Renal cortical epithelial cell (primary cell): ENCODE measurements at places on chromosomes 12 and 14. TPM values are rescaled to one million over a fixed set of nuclear protein-coding genes. Genes with fewer than 3 reads are reported as not detected.

Gene DENND5B
- total RNA-seq: 9.2 and 23.9 TPM in 2 replicates

GRCh38 chr12:113758165-113758924, 207.8 kb downstream of the RBM19 start:
- DNase-seq: no peak

- no peak for DNase-seq
These were observed 4.8 kb upstream of the LGMN start for GRCh38 chr14:92753250-92753649.

GRCh38 chr12:16385782-16386646, 38.6 kb downstream of the MGST1 start:
- DNase-seq: peak; percentile 71

Gene GPD1
- 0.69 and 0.70 TPM in 2 replicates for total RNA-seq

Gene INSM2
- total RNA-seq: 0.05 TPM in 1 of 2 replicates, not detected in the other

DNA sequence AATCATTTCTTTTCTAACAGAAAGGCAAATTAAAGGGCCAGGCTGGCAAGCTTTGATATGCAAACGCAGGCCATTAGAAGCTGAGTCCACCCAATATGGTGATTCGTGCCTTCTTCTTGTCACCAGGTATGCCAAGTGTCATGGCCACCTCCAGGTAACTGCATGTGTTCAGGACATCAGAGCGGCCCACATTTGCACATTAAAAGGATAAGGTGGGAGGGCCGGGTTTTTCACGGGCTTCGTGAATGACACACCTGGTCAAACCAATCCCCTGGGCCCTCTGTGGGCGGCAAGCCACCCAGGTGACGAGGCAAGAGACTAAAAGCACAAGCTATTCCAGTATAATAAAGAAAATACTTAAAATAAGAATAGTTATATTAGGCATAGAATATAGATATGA, 75.9 kb upstream of the TSPAN11 start:
- DNase-seq: no peak

Gene MYF6
- total RNA-seq: 0.52 TPM in 1 of 2 replicates, not detected in the other

GRCh38 chr12:78864870-78865463, 393 bp downstream of the SYT1 start:
- no peak for DNase-seq

DNA sequence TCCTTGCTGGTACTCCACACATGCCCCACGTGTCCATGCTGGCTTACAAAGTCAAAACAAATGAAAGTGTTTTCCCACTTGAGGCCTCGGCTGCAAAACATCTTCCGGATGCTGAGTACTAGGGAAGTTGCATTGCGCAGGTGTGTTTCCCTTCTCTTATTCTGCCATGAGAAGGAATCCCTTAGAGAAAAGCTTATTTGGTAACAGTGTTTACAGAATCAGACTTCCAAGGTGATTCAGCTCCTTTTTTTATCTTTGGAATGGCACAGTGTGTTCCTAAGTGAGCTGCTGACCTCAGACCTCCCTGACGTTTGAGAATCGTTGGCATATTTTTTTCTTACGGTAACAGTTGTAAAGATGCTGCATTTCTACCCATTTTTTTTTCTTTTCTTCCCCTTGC, 211.3 kb downstream of the ESR2 start:
- DNase-seq: peak; percentile 42

- DNase-seq: no peak
These were observed 218.6 kb downstream of the KIF26A start for GRCh38 chr14:104356738-104357688.

Gene HSPB8
- total RNA-seq: 62.0 and 125 TPM in 2 replicates

DNA sequence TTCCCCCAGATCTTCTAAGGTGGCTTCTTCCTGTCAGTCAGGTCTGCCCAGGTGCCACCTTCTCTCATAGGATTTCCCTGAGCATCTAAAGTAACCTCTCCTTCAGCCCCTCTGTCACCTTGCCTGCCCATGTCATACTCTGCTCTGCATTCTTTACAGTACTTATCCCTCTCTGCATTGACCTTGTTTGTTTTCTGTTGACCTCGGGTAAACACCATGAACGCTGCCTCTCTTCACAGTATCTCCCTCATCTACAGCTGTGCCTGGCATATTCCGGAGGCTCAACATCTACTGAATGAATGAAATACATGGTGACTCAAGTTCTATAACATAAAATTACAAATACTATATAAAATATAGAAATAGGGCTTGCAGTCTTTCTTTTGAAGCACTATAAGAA, 10.1 kb upstream of the PPM1A start:
- no peak for DNase-seq

Gene AQP6
- not detected in 2 replicates for total RNA-seq

DNA sequence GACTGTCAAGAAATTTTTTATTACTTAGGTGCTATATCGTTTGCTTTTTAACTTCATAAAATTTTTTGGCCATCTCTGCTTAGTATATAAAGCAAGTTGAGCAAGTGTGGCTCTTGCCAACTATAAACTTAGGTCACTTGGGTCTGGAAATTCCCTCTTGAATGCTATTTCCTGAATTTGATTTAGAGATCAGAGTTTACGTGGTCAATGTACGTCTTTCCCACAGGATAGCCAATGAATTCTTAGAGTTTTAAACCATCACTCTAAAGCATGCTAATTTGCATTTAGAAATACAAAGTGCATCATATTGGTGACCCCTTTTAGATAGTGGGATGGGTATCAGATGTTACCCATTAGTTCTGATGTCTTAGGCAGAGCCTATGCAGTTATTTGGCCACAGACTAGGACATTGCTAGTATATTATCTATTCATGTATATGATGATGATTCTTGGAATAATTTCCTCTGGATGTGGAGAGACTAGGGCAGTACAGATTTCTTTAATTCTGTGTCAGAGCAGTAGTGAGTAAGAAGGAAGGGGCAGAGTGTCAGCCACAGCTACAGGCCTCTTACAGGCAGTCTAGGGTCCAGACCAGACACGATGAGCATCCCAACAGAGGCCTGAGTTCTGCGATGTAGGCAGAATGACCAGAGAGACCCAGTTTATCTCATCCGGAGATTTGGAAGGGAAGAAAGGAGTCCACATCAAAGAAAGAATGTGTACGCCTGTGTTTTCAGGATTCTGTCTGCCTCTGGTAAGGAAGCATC, 30.3 kb downstream of the SCN8A start:
- no peak for DNase-seq

DNA sequence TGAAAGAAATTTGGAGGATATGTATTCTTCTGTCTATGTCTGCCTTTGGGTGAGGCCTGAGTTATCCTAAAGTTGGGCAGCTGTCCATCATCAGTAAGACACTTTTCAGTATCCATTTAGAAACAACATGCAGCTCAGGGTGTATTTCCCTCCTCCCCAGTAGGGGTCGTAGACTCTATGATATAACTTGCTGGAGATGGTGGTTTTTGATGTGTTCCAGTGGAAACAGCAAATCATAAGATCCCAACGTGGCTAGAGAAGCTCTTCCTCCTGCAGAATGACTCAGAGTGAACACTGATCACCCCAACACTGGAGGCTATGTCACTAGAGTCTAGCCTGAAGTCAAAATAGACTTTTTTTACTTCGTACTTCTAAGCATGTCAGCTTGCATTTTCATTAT, 331.6 kb upstream of the STXBP6 start:
- no peak for DNase-seq

- DNase-seq: peak; percentile 84
These were observed 48.3 kb downstream of the TTLL5 start for GRCh38 chr14:75709207-75709812.

- DNase-seq: peak; percentile 94
These were observed 107.1 kb downstream of the GPR135 start for GRCh38 chr14:59358102-59358501.

DNA sequence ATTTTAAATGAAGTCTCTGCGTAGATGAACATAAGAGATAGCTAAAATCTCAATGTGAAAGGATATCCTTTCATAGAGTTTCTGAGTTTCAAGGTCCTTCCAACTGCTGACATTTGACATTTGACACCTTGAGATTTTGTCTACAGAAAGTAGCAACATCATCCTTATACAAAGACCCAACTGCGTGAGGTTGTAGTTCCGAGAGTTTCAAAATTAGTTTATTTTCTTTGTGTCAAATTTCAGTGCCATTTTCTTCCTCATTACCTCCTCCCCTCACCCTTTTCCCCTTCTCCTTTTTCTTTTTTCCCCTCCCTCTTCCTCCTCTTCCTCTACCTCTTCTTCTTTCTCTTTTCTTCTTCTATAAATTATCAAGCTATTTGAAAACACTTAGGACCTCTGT, 26.9 kb upstream of the BATF start:
- DNase-seq: no peak

Gene C14orf132
- 0.87 and 22.5 TPM in 2 replicates for total RNA-seq

DNA sequence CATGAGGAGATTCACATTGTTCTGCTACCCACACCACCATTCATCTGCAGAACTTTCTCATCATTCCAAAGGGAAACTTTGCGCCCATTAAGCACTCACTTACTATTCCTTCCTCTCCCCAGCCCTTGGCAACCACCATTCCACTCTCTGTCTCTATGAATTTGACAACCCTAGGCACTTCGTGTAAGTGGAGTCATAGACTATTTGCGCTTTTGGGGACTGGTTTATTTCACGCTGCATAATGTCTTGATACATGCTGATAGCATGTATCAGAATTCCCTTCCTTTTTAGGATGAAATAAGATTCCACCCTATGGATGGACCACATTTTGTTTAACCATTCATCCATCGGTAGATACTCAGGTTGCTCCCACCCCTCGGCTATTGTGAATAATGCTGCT, 4.5 kb upstream of the EML1 start:
- no peak for DNase-seq

DNA sequence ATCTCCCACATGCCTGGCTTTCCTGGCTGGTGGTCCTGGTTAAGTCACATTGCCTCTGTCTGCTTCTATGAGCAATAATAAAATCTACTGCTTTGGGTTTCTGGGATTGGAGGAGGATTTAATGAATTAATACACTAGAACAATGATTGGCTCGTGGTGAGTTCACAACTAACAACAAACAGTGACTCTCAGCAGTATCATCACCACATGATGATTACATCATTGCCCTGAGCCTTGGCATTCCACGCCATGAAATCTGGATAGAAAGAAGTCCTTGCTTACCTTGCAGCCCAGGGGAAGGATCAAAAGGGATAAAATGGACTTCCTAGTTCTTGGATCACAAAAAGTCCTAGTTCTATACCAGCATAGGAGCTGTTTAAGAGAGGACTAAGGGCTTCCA, 1069.0 kb downstream of the VRK1 start:
- DNase-seq: no peak

DNA sequence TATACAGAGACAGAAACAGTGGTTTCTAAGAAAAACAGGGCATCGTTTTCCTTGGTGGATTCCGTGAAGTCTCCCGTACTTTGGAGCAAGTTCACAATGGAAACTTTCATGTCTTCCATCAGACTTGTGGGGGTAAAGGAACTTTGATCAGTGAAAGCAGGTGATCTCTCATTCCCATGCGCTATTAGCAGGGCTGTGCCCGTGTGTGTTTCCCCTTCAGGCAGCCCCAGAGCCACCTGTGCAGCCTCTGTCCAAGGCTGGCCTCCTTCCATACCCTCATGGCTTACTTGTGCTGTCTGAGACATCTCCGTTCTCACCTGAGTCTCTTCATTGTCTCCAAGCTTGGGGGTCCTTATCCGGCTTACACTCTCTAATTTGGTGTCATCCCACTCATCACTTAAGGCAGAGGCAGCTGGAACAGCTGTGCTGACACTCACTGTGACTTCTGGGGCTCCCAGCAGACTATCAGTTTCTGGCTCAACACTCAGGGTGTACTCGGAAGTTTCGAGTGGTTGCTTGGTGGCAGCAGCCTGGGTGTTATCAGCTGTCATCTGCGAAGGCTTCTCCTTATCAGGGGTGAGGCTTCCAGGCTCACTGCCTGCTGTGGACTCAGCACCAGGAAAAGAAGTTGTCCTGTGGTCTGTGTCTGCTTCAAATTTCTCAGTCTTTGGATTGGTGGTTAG, 13.8 kb downstream of the ARMH4 start:
- DNase-seq: no peak

- no peak for DNase-seq
These were observed 200.2 kb upstream of the RBM19 start for GRCh38 chr12:114166362-114166761.

- no peak for DNase-seq
These were observed 276.7 kb upstream of the SRRM4 start for GRCh38 chr12:118704527-118705241.

GRCh38 chr14:32657081-32657480, 281.6 kb upstream of the NPAS3 start:
- DNase-seq: peak; percentile 92

Gene ABCC9
- total RNA-seq: 0.40 and 1.7 TPM in 2 replicates

Gene RFX4
- total RNA-seq: not detected in 2 replicates

Gene FAM186B
- 0.30 and 0.35 TPM in 2 replicates for total RNA-seq

Gene CLEC4C
- not detected in 2 replicates for total RNA-seq

DNA sequence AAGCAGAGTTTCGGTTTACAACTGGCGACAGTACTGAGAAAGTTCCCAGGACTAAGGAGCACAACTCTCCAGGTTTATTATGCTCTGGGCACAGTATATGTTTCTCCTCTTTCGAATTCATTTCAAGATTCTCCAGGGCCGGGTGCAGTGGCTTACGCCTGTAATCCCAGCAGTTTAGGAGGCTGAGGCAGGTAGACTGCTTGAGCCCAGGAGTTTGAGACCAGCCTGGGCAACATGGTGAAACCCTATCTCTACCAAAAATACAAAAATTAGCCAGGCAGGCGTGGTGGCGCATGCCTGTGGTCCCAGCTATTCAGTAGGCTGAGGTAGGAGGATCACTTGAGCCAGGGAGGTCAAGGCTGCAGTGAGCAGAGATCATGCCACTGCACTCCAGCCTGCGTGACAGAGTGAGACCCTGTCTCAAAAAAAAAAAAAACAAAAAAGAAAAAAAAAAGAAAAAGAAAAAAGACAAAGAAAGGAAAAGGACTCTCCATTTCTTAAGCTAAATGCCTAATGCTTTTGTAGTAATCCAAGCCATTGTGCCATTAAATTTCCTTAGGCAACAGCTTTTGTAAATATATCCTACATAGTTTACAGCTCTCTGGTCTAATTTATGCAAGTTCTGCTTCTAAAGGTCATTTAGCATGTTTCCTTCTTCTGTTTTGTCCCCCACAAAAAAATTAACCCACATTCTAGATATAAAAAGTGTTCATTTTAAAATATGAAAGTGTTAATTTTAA, 34.8 kb downstream of the ATL1 start:
- no peak for DNase-seq

DNA sequence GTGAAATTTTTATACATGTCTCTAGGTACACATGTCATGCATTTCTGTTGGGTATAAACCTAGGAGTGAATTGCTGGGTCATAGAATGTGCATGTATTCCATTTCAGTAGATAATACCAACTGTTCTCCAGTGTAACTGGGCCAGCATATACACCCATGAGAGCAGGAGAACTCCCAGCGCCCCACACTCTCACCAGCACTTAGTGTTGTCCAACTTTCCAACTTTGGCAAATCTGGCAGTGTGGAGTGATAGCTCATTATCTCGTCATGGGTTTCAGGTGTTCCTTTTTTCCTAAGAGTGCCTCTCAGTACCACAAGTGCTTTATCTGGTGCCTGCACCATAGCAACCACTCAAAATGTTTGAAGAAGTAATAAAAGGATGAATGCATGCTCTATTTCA, 40.1 kb downstream of the NGB start:
- DNase-seq: no peak

GRCh38 chr12:126424696-126425095, 1359.5 kb downstream of the AACS start:
- DNase-seq: no peak

- no peak for DNase-seq
These were observed 65.1 kb upstream of the SRSF5 start for GRCh38 chr14:69701857-69702256.

GRCh38 chr14:53218161-53218560, 65.0 kb upstream of the DDHD1 start:
- DNase-seq: no peak
